MCF 10A (cell line): ENCODE measurements at places on chromosomes 3 and 15.

DNA sequence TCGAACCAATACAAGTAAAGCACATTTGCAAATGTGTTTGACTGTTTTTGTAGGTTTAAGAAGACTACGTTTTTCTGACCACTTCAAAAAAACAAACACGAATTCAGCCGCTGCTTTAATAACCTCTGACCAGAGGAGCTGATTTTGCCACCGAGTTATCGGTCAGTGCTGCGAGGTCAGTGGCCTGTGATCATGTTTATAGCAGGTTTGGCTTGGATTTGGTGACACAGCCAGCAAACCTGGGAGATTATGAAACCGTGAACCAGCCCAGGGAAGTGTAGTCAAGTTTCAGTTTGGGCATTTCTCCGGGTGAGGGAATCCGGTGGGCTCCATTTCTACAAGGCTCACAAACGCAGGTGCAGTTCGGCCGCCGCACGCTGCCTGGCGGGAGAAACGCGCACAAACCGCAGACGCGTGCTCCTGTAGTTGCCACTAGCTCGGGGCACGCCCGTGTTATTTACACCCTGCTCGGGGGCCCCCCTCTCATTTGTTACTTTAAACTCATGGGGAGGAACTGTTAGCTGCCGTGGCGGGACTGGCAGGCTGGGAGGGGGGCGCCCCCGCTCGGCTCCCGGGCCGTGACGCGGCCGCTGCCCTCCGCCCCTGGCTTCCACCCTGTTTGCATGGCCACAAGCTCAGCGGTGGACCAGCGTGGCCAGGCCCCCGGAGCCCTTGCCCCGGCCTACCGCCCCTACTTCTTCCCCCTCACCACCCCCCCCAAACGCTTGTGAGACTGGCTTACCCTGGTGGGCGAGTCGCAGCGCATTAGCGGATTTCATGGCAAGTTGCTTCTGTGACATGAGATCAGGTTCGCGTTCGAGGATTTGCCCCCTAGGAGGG lies 13.6 kb upstream of the ONECUT1 start:
- DNase-seq = no peak

DNA sequence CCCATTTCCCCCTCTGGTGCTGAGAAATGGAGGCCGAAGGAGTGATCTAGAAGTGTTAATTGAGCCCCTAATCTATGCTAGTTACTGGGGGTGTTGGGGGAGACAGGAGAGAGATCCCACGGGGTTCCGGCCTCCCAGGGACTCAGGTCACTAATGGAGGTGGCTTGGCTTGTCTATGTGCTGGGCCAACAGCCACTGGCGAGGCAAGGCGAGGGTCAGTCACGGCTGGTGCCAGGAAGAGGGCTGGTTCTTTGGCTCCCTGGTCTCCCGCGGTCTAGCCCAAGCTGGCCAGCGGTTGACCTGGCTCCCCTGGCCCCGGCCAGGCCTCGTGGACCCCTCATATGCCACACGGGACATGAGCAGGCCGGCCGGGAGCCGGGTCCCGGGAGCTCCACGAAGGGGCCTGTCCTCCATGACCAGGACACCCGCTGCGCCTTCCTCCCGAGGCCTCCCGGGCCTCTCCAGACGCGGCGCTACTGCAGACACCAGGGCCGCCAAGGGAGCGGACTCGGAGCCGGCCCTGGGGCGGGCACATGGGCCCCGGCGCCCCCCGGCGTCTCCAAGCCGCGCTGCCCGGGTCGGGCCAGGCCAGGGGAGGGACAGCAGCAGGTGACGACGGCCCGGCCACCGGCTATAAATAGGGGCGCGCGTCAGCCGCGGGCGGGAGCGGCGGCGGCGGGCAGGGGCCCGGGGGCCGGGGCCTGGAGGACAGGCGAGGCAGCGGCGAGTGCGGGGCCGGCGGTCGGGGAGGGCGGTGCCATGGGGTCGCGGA lies at the start of gene ALPK3:
Gene ALPK3 (plus strand): TSS at position 663 of the 772 bp plus-strand sequence. CDS start 97 bp downstream, at position 760.
- no peak for DNase-seq

GRCh38 chr3:25043177-25043576 lies 384.9 kb upstream of the RARB start:
- DNase-seq = no peak

GRCh38 chr3:44412365-44412764 lies 65.1 kb downstream of the ZNF445 start:
- no peak for DNase-seq

DNA sequence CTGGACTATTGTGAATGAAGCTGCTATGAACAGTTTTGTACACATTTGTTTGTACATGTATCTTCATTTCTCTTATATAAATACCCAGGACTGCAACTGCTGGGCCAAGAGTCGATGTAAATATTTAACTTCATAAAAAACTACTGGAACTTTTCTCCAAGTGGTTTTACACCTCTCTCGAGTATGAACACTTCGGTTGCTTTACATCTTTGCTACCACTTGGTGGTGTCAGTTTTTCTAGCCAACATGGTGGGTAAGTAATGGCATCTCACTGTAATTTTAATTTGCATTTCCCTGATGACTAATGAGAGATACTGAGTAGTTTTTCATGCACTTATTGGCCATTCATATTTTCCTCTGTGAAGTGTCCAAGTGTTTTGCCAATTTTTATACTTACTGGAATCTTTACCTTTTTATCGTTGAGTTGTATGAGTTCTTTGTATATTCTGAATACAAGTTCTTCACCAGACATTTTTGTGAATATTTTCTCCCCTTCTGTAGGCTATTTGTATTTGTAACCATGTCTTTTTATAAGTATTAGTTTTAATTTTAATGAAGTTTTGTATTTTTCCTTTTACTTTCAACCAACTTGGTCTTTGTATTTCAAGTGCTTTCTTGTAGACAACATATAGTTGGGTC lies 44.4 kb downstream of the PCOLCE2 start:
- peak; percentile 72 for DNase-seq

DNA sequence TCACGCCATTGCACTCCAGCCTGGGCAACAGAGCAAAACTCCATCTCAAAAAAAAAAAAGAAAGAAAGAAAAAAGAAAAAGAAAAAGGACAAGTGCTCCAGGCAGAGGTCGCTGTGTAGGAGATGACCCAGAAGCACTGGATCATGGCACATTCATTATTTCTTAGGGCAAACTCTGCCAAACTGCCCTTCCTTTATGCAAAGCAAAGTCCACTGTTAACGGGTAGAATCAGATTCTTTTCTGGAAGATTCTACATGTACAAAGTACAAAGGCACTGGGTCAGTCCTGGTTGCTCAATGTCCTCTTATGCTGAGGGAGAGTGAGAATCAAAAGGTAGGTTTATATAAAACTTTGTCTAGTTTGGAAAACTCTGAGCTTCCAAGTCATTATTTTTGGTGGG lies 144.9 kb downstream of the FEZF2 start:
- no peak for DNase-seq

DNA sequence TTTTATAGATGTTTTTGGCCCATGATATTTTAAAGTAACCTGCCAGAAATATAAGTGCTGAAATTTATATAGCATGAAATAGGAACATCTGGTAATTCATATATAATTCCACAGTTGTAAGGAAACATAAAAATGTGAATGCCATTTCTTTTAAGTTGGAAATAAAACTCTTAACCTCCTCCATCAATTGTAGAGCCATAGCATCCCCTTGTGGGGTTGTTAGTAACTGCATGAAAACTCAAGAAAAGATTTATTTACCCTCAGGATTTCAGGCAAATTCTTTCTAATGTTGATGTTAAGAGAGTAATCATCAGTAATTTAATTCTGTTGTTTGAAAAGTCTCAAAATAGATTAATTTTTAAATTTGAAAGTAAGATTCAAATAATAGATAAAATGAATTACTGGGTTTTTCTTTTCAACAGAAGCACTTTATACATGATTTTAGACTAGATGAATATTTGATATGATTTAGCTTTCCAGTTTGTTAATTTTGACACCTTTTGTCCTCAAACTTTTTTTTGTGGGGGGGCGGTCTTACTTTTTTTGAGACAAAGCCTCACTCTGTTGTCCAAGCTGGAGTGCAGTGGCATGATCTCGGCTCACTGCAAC lies 74.7 kb downstream of the RASA2 start:
- peak; percentile 64 for DNase-seq

DNA sequence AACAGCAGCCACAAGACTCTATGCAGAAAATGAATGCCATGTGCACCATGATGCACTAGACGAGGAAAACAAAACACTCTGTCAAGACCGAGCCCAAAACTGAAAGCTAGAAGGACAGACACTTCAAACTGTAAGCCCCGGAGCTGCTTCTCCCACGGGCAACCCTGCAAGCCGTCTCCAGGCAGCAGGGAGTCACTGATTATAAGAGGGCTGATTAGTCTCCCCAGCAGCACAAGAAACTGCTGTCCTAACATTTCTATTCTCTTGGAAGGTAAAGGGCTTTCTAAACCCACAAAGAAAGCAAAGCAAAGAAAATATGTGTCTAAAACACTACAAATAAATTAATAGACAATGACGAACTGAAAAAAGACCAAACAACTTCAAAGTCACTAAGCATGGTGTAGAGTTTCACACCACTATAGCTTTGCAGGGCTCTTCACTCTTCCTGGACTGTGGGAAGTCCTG lies 15.5 kb downstream of the TBC1D2B start:
- no peak for DNase-seq

- DNase-seq = no peak
These were observed 46.6 kb upstream of the RASGRP1 start for GRCh38 chr15:38611228-38611627.

GRCh38 chr15:101359365-101359947 lies 64.4 kb upstream of the SNRPA1 start:
- peak; percentile 77 for DNase-seq

DNA sequence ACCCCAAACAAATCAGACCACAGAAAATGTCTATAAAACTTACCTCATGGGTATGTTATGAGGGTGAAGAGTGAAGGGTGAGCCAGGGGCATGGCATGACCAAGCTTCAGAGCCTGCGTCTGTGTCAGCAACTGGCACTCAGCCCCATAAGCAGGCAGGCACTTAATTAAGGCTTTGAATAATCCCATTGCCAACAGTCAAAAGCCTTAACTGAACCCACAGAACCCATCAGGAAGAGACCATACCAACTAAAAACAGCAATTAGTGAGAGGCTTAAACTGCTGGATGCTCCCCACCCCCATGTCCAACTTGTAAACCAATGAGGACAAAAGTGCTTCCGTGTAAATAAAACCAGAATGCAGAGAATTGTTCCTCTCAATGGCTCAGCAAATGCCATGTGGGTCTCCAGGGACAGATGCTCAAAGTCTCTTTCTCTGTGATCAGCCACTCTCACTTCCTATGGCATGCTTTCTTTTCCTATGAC lies 126.0 kb downstream of the MYLK start:
- DNase-seq = peak; percentile 26

- peak; percentile 62 for DNase-seq
These were observed 482.5 kb downstream of the FOXP1 start for GRCh38 chr3:71101014-71101413.

DNA sequence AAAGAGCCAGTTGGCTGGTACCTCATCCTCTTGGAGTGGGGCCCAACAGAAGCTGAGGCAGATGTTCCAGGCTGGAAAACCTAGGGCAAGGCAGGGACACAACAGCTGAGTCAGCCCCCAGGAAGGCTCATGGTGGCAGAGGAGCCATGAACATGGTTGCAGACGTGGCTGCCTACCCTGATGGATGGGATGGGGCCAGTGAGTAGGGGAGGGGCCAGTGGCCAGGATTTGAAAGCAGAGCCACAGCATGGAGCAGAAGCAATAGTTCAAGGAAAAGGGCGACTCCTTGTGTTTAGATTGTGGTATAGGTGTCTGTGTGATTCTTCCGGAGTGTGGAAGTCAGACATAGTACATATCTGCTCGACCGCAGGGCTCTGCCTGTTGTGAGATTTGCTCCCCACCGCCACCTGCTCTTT lies 24.2 kb downstream of the PXYLP1 start:
- DNase-seq = peak; percentile 53

DNA sequence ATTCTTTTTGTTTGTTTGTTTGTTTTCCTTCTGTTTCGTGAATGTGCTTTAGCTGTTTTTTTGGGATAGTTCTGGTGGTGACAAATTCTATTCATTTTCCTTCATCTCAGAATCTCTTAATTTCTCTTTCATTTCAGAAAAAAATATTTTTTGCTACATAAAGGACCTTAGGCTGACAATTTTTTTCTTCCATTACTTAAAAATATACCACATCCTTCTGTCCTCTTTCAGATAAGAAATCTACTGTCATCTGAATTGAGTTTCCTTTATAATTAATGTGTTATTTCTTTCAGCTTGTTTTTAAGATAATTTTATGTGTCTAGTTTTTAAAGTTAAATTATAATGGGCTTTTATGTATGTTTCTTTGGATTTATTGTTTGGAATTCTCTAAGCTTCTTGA lies 47.6 kb downstream of the IL16 start:
- no peak for DNase-seq

DNA sequence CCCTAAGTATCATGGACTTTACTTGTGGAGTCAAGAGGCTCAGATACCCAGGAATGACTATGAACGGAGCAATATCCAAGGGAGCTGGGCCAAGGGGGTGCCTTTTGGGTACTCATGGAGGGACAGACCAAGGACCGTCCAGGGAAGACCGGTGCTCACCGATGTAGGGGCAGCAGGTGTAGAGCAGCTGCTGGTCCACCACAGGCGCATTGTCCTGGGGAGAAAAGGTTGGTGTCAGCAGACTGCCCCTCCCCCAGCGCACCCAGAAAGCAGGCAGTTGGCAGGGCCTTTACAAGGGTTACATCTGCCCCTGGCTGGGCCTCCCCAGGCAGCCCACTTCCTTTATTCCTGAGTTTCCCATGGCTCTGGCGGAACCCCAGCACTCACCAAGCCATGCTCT lies 7.5 kb downstream of the CDAN1 start:
- DNase-seq = no peak

DNA sequence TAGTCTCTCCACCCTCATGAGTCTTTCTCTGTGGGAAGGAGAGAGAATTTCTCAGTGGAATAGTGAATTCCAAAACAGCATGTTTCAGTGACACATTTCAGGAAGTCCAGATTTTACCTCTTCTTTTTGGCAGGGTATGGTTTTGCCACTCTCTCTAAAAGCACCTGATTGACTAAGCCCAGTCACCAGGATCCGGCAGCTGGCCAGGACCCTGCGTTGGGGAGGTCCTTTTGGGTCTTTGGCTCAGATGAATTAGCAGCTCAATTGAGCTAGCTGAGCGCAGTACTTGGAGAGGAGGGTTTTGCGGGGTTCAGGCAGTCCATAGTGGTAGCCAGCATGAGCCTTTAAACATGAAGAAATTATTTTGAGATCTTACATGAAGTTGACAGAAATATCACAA lies 548.2 kb downstream of the PDCD6IP start:
- no peak for DNase-seq

DNA sequence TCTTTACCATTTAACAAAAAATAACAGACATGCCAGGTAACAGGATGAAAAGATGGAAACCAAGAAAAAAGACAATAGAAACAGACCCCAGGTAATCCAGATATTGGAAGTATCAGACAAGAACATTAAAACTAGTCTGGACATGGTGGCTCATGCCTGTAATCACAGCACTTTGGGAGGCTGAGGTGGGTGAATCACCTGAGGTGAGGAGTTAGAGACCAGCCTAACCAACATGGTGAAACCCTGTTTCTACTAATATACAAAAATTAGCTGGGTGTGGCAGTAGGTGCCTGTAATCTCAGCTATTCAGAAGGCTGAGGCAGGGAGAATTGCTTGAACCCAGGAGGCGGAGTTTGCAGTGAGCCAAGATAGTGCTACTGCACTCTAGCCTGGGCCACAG lies 40.6 kb downstream of the ACAD9 start:
- no peak for DNase-seq

- no peak for DNase-seq
These were observed 67.2 kb upstream of the DLG1 start for GRCh38 chr3:197365586-197365985.

GRCh38 chr15:65963358-65963757 lies 94.1 kb downstream of the RAB11A start:
- no peak for DNase-seq

- DNase-seq = no peak
These were observed 31.6 kb downstream of the KLHL25 start for GRCh38 chr15:85763157-85763556.

GRCh38 chr15:48394970-48395369 lies 63.7 kb downstream of the DUT start:
- DNase-seq = no peak
